ENCODE measurements at places on chromosomes 13 and 19.

GRCh38 chr19:28426730-28427225, 786.2 kb downstream of the UQCRFS1 start:
- DNase-seq = no peak

GRCh38 chr13:103895835-103896531, 829.8 kb upstream of the SLC10A2 start:
- DNase-seq = no peak

DNA sequence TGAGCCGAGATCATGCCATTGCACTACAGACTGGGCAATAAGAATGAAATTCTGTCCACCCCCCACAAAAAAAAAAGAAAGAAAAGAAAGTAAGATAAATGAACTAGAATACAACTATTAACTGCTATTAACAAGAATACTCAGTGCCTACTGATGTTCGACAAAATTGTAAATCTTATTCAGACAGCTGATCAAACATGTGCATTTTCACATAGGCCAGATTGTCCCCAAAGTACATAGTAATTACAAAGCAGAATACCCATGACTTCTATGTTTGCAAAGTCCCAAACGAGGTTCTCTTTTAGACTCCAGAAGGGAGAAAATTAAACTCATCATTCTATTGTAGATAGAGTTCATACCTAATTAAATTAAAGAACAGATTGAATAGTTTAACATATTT, 113.4 kb downstream of the UFM1 start:
- DNase-seq = no peak

GRCh38 chr19:38733493-38734175, 10.6 kb downstream of the CAPN12 start:
- DNase-seq = no peak

- DNase-seq = no peak
These were observed 83.2 kb downstream of the RUBCNL start for GRCh38 chr13:46303742-46304385.

DNA sequence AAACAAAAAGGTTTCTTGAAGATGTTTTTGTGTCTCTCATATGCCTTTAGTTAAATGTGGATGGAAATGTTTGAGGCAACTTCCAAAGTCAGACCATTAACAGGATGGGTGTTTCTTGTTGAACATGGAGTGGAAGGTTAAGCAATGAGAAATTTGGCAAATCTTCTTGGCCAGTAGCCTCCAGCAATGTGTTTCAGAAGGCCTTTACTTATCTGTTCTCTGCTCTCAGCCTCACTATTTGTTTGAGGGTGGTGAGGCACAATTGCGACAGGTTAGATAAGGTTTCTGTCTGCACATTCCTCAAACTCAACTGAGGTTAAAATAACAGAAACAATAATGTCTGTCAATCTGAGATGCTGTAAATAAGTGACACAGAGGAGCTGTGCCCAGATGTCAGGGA, 1019.0 kb downstream of the DIAPH3 start:
- DNase-seq = no peak

- peak; percentile 33 for DNase-seq
These were observed at the start of gene PCDH17 for GRCh38 chr13:57631596-57632275. Gene PCDH17 (plus strand): TSS chr13:57631744. CDS start chr13:57632547, 803 bp downstream.

DNA sequence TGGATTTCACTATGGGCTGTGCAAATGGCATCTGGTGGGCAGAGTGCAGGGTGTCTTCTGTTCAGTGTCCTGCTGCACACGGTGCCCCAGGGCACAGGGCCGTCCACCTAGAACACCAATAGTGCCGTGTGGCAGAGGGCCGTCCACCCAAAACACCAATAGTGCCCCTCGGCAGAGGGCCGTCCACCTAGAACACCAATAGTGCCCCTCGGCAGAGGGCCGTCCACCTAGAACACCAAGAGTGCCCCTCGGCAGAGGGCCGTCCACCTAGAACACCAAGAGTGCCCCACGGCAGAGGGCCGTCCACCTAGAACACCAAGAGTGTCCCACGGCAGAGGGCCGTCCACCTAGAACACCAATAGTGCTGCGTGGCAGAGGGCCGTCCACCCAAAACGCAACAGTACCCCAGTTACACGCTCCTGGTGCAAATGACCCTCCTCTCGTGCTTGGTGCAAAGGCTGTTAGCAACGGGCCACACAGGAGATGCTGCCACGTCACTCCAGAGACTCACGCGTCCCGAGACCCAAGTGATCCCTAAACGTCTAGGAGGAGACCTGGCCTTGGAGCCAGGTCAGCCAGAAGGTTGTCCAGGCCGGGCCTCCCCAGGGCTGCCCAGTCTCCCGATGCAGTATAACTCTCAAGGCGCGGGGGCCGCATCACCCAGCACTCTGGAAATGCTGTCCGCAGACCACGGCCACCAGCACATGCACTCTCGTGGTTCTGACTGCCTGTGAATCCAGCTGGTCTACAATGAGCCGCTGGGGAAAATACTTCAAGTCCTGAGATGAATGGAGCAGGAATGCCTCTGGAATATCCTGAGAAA, 51.5 kb downstream of the RASA3 start:
- no peak for DNase-seq
